Muscle of leg (tissue), 16 donors: ENCODE measurements at places on chromosomes 12 and 14. TPM values are rescaled to one million over a fixed set of nuclear protein-coding genes. Genes with fewer than 3 reads are reported as not detected.

Gene TC2N
- 7.2 TPM for polyA plus RNA-seq

Gene TMPRSS12
- polyA plus RNA-seq = 0.09 TPM

- peak; percentile 46 for DNase-seq
- no peaks in the 10 kb centered on the region for H3K4me1 ChIP-seq
- H3K27me3 ChIP-seq = no peaks in the 10 kb centered on the region
Measured at GRCh38 chr12:115632308-115632707, 645.2 kb downstream of the MED13L start.

DNA sequence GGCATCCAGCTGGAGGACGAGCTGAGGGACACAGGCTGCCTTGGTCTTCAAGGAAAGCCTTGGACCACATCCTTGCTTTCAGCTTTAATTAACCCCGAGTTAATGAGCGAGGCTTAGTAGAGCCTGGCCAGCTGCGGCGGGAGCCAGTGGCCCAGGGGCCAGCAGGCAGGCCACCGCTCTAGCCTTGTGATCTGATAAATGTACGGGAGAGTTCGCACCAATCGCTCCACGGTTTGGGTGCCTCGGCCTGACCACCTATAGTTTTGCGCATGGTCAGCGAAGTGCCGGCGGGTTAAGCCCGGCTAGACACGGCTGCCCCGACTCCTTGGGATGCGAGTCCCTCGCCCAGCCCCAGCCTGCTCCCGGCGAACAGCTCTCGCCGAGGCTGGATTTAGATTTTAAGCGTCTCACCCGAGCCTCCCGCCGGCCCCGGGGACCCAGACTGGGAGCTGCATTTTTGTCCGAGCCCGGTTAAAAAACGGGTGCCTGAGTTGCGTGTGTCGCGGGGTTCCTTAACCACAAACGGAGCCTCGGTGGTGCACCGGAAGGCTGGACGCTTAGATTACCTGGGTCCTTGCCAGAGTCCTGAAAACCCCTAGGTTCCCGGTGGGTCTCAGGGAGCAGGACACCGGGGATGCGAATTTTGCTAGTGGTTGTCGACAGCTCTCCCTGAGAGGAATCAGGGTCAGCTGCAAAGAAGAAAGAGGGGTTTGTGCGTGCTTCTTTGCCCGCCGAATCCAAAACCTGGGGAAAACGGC, 2.9 kb upstream of the HOXC12 start:
- DNase-seq = no peak
- peaks cover 97% of the 10 kb centered on the region for H3K27me3 ChIP-seq
- no peak overlapping the region for H3K4me3 ChIP-seq
- H3K27ac ChIP-seq = no peak overlapping the region
- H3K36me3 ChIP-seq = no peaks in the 10 kb centered on the region
- peaks cover 21% of the 10 kb centered on the region for H3K4me1 ChIP-seq

DNA sequence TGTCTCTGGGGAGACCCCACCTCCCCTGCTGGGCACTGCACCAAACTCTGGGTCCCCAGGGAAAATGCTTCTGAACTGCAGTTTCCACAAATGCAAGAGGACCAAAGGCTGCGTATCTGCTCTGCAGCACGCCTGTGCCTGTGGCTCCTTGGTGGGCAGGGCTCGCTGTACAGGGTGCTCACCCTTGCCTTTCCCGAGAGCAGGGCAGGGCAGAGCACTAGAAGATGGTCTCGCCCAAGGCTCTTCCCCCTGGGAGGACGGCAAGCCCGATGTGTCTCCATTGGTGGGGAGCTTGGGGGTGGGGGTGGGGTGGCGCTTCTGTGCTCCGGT, 175.3 kb upstream of the RTL1 start:
- no peak overlapping the region for H3K27ac ChIP-seq
- DNase-seq = no peak
- H3K4me1 ChIP-seq = peaks cover 45% of the 10 kb centered on the region

- no peaks in the 10 kb centered on the region for H3K27me3 ChIP-seq
- H3K4me3 ChIP-seq = no peak overlapping the region
- DNase-seq = no peak
- no peak overlapping the region for H3K27ac ChIP-seq
Measured at GRCh38 chr12:88715673-88716072, 135.4 kb upstream of the KITLG start.

DNA sequence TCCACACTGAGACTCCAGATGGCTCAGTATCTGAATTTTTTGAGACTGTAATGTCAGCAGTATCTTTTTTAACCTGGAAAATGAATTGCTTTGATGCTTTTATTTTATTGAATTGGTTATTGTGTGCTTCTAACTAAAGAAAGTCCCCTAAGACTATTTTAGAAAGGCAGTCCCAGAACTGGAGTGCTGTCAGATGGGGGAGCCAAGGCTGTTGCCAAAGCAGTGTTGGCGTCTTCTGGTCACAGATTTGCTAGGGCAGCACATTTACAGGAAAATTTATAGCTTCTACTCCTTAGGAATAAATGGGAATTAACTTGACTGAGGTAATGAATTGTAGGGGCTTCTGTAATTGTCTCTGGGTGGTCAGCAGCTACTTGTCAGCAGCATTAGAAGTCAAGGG, 157.1 kb upstream of the ARHGAP5 start:
- H3K4me1 ChIP-seq = no peaks in the 10 kb centered on the region
- no peak overlapping the region for H3K4me3 ChIP-seq
- H3K27ac ChIP-seq = no peak overlapping the region
- H3K27me3 ChIP-seq = no peaks in the 10 kb centered on the region
- no peak for DNase-seq

DNA sequence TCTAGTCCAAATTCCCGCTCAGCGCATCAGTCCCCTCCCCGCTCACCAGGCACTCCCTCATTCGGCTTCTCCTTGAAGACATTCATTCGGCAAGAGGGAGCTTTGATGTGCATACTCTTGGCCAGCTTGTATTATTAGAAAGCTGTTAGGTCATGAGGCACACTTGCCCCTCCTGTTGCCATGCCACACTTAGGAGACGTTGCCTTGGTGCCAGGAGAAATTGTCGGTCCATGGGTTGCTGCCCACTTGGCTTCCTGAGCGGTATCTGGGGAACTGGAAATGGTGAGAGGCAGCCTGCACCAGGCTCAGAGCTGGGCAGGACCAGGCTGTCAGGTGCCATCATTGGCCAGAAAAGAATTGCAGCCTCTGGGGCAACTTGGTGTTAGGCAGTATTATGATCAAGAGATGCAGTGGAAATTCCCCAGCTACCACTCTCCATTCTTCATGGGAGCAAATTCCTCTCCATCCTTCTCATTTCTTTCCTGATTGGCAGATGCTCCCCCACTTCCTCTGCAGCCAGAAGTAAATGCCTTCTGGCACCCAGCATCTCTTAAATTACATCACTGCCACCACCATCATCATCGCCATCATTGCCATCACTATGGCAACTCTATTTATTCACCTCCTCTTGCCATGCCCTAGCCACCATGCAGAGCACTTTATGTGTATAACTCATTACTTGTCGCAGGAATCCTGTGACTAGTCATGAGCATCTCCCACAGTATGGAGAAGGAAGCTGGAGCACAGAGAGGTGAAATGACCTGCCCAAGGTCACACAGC, 12.4 kb downstream of the CABP1 start:
- no peak overlapping the region for H3K27ac ChIP-seq
- H3K4me3 ChIP-seq = no peak overlapping the region
- peaks cover 27% of the 10 kb centered on the region for H3K4me1 ChIP-seq
- peaks cover 21% of the 10 kb centered on the region for H3K27me3 ChIP-seq
- no peak for DNase-seq

DNA sequence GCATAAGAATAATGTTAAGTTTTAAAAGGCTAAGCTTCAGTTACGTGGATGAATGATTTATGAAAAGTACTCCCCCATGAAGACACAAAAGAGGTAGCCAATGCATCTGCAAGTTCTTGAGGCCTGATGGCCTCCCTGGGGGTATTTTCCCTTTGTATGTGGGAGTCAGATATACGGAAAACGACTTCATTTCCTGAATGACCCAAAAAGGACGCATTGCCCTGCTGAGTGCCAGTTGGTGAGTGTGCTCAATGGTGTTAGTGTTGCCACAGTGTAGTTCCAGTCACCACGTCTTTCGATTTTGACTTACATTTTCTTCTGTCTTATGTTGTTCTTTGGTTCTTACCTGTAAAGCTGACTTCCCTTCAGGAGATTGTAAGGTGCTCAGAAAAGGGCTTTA, 8.0 kb downstream of the ETV6 start:
- H3K4me3 ChIP-seq = no peak overlapping the region
- H3K4me1 ChIP-seq = peaks cover 38% of the 10 kb centered on the region
- H3K27ac ChIP-seq = no peak overlapping the region
- H3K27me3 ChIP-seq = no peaks in the 10 kb centered on the region
- H3K36me3 ChIP-seq = no peaks in the 10 kb centered on the region

DNA sequence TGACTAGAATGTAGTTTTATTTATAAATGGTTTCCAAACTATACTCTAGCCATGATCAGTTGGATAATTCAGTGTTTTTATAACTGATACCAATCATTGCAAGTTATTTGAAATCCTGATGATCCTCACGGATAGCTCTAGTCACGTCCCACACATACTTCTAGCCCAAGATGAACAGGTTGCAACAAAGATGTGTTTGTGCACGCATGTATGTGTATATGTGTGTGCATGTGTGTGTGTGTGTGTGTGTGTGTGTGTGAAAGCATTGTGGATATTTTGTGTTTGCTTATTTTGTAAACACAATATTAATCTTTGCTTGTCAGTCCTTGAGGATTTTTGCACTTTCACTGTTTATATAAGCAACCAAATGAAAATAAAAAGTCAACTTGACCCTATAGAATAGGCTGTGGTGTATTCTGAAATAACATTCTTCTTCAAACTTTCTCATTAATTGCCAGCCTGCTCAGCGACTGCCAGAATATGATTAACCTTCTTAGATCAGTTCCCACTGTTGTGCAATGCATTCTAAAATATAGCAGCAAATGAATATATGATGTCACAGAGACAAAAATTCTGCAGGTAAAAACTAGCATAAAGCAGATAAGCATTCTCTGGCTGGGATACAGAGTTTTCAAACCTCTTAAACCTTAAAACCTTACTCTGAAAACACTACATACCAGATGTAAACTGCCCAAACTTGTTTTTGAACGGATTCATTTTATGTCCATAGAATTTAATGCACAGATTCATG, 48.8 kb upstream of the HIF1A start:
- H3K27ac ChIP-seq = no peak overlapping the region
- H3K27me3 ChIP-seq = no peaks in the 10 kb centered on the region
- H3K36me3 ChIP-seq = no peaks in the 10 kb centered on the region

- DNase-seq = no peak
- no peaks in the 10 kb centered on the region for H3K27me3 ChIP-seq
Measured at GRCh38 chr14:28652782-28653181, 113.8 kb upstream of the FOXG1 start.

DNA sequence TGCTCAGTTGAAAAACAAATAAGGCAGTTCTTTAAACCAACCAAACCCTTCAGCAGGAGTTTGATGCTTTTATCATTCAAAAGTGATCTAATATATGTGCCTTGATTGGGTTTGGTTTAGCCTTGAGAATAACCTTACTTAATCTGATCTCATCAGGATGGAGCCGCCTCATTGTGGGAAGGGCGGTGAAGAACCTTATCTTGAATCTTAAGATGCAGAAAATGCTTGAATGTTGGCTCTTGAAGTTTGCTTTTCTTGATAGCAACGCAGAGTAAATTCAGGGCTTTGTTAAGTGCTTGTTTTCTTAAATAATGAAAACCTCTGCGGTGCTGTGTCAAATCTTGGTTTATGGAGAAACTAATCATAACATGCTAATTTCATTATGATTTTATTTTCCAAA, 138.2 kb downstream of the MON2 start:
- H3K4me3 ChIP-seq = peak overlapping the region; percentile 88
- H3K4me1 ChIP-seq = peaks cover 5% of the 10 kb centered on the region
- no peaks in the 10 kb centered on the region for H3K27me3 ChIP-seq

DNA sequence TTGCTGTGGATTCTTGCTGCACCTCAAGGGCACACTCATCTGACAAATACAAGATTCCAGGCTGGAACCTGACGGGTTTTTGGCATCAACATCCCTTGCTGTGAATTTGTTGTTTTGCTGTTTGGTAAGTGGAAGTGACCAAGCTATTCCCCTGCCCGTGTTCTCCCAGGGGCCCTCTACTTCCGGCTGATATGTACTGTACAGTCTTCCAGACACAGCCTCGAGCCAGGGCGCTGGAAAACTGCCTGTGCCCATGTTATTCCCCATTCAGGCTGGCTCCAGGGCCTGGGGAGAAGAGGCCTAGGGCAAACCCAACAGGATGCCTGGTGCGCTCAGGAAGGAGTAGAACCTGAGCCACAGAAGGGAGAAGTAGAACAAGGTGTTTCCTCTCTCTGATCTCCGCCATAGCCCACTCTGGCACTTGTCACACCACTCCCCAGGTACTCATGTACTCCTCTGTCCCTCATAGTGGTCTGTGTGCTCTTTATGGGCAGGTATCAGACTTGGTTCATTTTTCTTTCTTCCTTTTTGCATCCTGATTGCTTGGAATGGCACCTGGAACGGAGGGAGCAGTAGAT, 67.8 kb upstream of the LTA4H start:
- H3K27ac ChIP-seq = peak overlapping the region; percentile 13
- H3K27me3 ChIP-seq = no peaks in the 10 kb centered on the region
- no peak overlapping the region for H3K4me3 ChIP-seq
- no peaks in the 10 kb centered on the region for H3K36me3 ChIP-seq

DNA sequence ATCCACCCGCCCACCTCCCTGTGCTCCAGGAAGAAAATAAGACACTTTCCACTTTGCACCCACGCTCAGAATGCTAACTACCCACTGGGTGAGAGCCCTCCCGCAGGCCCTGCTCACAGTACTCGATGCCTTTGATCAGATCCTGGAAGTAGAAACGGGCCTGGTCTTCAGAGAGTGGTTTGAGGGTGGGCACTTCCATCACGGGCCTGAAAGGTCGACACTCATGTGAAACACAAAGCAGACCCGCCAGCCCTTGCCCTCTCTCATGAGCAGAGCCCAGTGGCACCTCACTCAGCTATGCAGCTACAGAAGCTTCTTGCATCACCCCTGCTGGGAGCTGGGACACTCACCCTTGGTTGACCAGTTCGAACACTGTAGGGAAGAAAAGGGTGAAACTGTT, 41.1 kb downstream of the CAMKK2 start:
- H3K4me1 ChIP-seq = no peaks in the 10 kb centered on the region
- peaks cover 56% of the 10 kb centered on the region for H3K36me3 ChIP-seq
- no peaks in the 10 kb centered on the region for H3K27me3 ChIP-seq
- no peak overlapping the region for H3K27ac ChIP-seq

GRCh38 chr14:99065551-99065950, 206.4 kb downstream of the BCL11B start:
- no peak overlapping the region for H3K4me3 ChIP-seq
- H3K27ac ChIP-seq = no peak overlapping the region
- no peak for DNase-seq
- H3K27me3 ChIP-seq = peaks cover 3% of the 10 kb centered on the region

DNA sequence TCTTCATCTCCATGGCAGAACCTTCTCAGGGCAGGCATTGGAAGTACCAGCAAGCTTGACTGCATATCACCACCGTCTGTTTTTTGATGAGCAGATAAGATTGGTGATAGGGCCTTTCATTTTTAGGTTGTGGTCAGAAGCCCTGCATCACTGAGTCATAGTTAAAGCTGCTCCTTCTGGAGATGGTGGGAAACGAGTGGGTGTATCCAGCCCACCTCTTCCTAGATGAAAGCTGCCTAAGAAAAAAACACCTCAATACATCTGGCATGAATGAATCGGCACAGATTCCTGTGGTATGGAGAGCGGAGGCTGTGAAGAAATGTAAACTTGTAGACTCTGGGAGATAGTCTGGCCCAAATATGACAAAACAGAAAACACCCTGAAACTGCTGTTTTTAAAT, 248.7 kb upstream of the EGLN3 start:
- H3K27ac ChIP-seq = no peak overlapping the region
- DNase-seq = no peak
- no peaks in the 10 kb centered on the region for H3K27me3 ChIP-seq
- no peaks in the 10 kb centered on the region for H3K4me1 ChIP-seq
- H3K36me3 ChIP-seq = no peaks in the 10 kb centered on the region
- H3K4me3 ChIP-seq = no peak overlapping the region
